PC-9 (cell line): ENCODE measurements at places on chromosomes 1 and 21. TPM values are rescaled to one million over a fixed set of nuclear protein-coding genes. Genes with fewer than 3 reads are reported as not detected.

Gene HNRNPCL2
- not detected in 2 replicates for total RNA-seq

Gene SOX13
- total RNA-seq = 89.9 and 102 TPM in 2 replicates

Gene KCNC4
- 8.6 and 9.4 TPM in 2 replicates for total RNA-seq

Gene ADGRL2
- 24.0 and 25.3 TPM in 2 replicates for total RNA-seq
